ENCODE measurements at places on chromosomes 5 and 9. TPM values are rescaled to one million over a fixed set of nuclear protein-coding genes. Genes with fewer than 3 reads are reported as not detected.

Gene RPL37
- 510 TPM for total RNA-seq

Gene NPR3
- total RNA-seq: 44.6 TPM

Gene GDNF
- 0.30 TPM for total RNA-seq

DNA sequence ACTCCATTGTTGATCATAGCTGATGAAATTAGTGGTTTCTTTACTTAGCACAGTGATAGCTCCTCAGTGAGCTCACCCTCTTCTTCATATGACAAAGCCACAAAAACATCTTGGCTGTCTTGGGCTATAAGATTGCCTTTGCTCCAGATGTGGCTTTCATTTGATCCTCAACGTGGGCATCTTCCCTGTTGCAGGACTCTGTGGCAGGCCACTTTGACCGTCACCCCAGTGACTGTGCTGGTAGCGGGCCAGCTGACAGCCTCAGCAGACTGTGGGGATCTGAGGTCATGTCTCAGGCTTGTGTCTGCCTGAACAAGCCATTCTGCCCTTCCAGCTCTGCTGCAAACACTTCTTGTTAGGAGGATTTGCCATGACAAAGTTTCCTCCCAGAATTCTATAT lies 422.2 kb downstream of the NR2F1-AS1 start:
- DNase-seq: no peak

DNA sequence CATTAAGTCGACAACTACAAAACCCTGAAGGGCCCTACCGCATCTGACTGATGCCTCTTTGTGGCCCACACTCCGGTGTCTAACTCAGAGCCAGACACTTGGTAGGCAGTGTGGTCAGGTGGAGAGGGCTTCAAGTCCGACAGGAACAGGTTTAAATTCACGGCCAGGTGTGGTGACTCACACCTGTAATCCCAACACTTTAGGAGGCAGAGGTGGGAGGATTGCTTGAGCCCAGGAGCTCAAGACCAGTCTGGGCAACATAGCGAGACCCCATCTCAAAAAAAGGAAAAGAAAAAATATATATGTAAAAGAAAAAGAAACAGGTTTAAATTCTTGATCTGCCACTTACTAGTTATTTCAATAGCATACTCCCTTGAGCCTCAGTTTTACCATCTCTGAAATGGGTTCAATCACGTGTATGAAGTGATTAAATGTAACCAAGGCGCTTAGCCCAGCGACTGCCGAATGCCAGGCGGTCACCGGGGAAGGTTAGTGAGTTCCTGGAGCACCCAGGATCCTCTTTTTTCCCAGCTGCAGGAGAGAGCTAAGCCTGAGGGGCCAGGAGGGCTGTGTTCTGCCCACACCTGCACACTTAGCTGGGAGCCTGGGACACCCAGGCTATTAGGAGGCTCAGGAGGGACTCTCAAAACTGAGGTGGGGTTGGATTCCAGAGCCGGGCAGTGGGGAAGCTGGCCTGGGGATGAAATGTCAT lies 943 bp downstream of the CLTB start:
- no peak for DNase-seq

DNA sequence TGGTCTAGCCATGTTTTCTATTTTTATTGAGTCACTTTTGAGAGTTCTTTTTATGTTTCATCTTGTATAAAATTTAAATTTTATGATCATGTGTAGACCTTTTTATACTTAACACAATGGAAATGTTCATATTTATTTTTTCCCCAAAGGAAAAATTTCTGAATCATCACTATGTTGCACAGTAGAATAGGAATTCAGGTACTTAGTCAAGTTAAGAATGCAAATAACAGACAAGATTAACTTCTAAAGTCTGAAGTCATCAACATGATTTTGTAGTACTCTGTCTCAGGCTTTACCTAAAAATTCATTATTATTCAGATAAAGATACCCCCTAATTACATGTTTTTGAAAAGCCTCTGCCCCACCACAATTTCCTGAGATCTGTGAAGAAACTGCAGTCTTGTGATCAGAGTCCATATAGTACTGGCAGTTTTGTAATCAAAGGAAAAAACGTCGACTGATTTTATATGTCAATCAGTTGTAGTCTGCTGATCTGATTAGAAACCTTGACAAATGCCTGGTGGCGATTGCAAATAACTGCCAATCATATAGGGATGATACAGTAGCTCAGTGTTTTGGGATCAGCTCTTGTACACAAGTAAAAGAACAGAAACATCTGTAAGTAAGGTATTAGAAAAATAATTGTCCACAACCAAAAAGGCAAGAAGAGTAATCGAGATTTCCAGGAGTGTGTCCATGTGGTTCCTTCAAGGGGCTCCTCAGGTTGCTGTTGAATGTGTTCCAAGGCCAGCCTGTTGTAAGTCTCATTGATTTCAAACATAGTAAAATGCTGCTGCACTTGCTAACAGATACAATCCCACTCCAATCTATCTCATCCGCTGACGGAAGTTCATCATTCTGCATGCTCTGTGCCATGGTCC lies 352.4 kb downstream of the ARRDC3 start:
- no peak for DNase-seq

DNA sequence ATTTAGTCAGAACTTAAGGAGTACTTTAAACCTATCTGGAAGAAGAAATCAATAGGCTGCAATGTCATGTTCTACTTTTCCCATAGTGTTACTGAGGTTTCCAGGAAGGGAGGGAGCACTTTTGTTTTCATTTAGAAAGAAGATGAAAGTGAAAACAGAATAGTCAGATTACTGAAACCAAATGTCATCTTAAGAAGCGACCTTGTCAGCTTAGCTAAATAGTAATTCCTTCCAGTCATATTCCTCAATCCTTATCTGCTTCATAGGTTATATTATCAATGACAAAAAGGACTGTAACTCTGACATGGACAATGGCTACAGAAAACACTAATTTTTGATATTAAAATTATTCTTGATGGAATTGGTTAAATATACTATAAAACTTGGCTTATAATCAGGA lies 27.7 kb downstream of the SAR1B start:
- no peak for DNase-seq

DNA sequence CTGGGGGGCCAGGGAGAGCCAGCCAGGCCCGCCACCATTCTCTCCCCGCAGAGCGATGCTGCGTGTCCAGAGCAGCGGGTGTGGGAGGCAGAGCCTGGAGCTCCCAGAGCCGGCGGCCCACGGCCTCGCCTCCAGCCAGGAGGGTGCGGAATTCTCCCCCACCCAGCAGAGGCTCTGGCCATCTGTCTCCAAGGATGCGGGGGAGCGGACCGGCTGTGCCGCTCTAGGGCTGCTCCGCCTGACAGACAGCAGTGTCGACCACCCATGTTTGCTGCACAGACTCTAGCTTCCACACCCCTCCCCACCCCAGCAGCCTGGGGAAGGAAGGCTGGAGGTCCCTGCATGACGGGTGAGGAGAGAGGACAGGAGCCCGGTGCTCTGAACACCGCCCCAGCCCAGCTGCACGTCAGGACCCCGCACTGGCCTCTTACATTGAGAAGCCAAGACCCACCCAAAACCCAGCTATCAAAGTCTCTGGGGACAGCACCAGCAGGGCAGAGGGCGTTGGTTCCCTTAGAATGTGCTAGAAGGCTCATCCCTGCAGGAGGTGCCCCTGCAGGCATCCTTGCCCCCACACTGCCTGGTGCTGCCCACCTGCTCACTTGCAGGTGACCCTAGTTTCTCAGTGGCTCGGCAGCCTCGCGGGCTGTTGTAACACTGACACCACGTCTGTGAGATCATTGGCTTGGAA lies 29.7 kb upstream of the FCN1 start:
- no peak for DNase-seq

DNA sequence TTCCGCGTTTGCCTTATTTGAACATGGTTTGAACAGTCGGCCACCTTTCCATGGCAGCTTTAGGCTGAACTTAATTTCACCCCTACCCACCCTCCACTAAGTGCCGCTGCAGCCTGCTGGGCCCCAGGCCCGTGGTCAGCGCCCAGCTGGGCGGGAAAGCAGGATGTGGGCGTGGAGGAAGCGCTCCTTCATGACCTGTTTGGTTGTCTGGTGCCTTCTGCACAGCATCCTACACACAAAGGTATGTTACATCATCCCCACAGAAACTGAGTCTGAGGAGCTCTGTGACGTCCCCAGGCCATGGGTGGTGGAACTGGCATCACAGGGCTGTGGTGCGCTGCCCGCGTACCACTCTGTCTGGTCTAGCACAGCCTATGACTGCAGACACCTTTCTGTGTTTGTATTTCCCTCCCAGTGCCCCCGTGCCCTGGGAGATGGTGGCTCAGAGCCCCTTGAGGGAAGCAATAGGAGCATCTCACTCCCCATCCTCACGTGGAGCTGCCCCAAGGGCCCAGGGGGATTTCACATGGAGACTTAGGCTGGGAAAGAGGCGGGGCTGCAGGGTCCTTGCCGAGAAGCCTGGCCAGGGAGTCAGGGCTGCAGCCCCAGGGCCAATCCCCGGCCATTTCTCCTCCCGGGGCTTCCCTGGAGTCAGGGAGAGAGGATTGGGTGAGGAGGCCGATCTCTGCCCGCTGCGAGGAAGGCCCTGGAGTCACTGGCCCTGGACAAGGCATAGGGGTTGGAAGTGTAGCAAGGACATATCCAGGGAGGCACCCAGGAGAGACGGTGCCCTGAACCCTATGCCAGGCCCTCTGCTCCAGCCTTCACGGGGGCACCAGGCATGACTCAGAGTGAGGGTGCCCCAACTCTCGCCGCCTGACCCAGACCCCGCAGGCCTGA lies 37.5 kb upstream of the SUSD3 start:
- DNase-seq: peak; percentile 47

DNA sequence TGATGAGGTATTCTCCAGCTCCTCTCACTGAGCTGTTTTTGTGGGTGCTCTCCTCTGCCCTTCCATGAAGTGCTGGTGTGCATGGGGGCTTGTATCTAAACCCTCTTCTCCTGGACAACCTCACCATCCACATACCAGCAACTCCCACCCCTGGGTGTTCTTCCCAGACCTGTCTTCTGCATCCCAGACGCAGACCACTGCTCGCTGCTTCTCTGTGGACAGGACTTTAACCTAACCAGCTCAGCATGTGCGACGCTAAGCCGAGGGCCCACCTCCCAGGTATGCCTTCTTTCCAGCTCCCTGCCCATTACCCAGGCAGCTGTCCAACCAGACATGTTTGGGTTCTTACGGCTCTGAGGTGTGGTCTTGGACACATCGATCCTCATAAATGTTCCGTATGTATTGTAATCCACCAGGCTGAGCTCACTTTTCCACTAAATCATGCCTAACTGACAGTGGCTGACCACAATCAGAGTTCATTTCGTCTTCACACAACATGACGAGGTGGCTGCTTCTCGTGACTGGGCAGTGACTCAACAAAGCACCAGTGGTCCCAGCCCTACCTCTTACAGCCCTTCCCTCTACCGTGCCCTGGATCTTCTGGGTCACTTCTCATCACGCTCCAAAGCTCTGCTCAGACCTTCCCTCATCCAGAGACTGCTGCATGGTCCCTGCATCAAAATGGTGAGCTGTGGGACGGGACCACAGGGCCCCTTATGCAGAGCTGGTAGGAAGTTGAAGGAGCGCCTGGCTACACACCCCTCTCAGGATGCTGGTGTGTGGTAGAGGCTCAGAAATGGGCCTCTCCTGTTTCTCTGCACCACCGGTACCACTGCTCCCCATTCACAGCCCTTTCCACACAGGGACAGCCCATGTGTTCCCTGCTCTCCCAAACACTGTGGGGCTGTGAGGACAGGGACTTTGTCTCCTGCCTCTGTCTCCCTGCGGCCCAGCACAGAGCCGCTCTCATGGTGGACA lies 9.6 kb upstream of the PTGES2 start:
- DNase-seq: no peak

- no peak for DNase-seq
These were observed 26.4 kb downstream of the ANXA6 start for GRCh38 chr5:151130922-151131891.

Measured in cardiac septum (tissue), 1 donor.